ENCODE measurements at places on chromosomes 13 and 19.

DNA sequence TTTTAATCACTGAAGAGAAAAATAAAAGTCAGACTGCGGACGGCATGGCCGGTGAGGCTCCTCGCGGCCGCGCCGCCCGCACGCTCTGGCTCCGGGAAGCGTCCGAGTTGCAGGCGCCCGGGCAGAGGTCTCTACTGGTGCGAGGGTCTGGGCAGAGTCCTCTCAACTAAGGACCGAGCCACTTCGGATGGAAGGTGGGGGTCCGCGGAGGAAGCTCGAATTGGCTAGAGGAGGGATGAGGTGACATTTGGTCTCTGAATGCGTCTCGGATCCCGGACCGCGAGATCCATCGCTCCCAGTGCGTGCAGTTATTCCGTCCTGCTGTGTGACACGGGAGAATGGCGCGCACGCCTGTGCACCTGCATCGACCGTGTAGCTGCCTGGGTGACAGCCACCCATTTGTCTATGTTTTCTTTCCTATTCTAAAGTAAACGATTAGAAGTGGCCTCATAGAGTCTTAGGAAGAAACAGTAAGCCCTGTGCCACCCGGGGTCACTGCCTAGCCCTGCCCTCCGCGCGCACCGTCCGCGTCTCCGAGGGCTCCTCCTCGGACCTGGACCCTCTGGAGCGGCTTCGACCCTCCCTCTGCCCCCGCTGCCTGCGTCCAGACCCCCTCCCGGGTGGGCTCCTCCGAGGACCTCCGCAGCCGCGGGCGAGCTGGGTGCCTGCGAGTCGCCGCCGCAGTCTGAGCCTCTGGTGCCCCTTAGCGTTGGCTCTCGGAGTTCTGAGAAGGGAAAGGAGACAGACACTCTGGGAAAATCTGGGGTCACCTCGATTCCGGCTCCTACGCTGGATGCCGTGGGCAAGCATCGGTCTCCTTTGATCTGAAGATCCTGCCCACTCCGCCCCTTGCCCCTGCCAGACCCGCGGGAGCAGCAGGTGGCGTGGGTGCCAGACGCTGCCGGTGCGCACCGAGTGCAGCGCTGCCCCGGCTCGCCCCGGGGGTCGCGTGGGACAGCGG, 347.4 kb downstream of the LIG4 start:
- DNase-seq: peak; percentile 28

DNA sequence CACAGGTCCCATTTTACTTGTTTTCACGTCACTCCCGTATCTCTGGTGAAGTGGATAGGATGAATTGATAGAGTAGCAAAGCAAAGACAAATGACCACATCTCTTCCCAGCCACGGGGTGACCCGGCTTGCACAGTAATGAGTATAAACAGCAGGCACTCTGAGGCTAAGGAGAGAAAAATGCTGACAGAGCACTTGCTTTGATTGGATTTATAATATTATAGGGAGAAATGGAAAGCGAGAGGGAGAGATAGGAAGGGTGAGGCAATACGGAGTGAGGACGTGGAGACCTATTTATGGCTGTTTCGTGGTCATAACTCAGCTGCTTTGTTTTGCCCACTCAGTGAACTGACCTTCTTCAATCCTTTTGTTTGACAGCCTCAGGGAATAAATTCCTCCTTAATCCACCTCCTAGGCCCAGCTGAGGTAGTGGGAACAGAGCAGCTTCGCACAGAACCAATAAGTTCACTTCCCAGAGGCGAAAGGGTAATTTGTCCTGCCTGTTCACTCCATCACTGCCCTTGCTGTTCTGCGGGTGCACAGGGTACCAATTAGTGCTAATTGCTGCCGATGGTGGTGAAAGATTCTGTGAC, 68.6 kb downstream of the ERCC5 start:
- DNase-seq: no peak

DNA sequence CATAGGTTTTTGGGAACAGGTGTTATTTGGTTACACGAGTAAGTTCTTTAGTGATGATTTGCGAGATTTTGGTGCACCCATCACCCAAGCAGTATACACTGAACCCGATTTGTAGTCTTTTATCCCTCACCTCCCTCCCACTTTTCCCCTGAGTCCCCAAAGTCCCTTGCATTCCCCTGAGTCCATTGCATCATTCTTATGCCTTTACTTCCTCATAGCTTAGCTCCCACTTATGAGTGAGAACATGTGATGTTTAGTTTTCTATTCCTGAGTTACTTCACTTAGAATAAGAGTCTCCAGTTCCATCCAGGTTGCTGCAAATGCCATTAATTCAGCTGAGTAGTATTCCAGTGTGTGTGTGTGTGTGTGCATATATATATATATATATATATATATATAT, 97.2 kb upstream of the EDNRB start:
- DNase-seq: no peak

GRCh38 chr13:43742911-43743310, 43.9 kb downstream of the ENOX1 start:
- DNase-seq: no peak

DNA sequence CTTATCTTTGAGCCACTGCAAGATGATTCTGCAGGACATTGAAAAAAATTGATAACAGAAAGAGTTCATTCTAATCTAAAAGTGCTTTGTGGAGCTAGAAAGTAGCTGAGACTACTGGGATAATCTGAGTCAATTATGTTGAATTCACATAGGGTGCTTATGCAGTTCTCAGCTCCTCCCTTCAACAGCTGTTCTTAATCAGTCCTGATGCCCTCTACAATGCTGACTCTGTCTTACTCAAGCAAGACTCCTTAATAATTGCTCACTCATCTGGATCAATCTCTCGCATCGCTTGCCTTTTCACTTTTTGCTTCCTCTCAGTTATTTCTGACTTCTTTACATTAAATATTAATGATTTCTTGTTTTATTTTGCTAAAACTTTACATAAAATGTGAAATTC, 182.1 kb downstream of the PCDH17 start:
- DNase-seq: no peak

DNA sequence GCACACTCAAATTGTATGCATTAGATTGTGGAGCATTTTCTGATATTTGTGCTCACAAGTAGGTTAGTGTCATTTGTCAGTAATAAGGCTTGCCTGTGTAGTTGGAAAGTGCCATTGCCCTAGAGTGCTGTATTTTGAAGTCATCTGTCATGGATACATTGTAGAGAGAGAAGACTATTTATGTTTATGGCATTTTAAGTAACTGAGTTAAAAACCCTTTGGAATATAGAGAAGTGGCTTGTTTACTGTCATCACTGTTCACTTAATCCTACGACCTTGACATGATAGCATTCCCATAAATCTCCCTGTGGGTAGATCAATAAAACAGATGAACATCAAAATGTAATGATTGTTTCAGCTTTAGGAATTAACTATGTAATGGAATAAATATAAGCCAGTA, 110.6 kb downstream of the MAB21L1 start:
- DNase-seq: no peak

GRCh38 chr19:15426485-15427349, 7.9 kb upstream of the AKAP8L start:
- no peak for DNase-seq

GRCh38 chr13:43263047-43263446, 239.7 kb downstream of the DNAJC15 start:
- DNase-seq: no peak

DNA sequence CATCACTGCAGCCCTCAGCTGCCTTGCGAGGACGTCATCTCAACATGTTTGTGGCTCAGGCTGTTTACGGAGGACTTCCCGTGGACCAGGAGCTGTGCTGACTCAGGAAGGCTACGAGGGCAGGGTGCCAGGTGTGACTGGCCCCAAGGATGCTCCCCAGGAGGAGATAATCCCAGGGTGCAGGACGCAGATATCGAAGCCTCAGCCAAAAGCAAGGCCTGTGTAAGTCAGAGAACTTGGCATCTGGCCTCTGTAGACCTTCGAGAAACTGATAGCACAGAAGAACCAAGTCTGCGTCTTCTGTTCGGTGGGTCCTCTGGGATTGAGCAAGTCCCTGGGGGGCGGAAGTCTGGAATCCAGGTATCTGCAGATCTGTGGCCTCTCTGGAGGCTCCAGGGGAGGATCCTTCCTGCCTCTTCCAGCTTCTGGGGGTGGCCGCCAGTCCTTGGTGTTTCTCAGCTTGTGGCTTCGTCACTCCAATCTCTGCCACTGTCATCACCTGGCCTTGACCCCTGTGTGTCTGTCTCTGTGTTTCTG, 2.6 kb upstream of the DOHH start:
- peak; percentile 42 for DNase-seq

DNA sequence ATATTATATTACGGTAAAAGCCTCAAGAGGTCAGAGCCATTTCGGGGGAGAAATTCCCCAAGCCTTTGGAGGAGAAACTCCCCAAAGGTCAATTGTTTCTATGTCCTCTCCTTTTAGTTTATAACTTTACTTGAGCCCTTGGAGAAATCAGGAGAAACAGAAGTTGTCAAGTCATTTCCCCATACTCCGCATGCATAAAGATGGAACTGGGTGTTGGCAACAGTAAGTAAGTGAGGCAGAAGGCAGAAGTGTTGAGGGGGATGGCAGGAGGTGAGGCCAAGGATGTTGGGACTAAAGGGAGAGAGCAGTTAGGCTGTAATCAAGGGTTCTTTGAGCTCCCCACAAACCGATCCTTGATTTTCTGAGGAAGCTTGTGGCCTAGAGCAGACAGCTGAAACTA, 307.9 kb downstream of the ENOX1 start:
- DNase-seq: no peak

GRCh38 chr13:109919715-109920375, 133.5 kb upstream of the IRS2 start:
- no peak for DNase-seq

GRCh38 chr19:13090511-13091231, 12.0 kb downstream of the LYL1 start:
- DNase-seq: no peak

- peak; percentile 19 for DNase-seq
These were observed 56.2 kb downstream of the DHRS12 start for GRCh38 chr13:51747438-51748434.

GRCh38 chr19:18504886-18505610, 16.8 kb downstream of the ELL start:
- no peak for DNase-seq

- no peak for DNase-seq
These were observed 13.7 kb downstream of the RRAS start for GRCh38 chr19:49626226-49626625.

DNA sequence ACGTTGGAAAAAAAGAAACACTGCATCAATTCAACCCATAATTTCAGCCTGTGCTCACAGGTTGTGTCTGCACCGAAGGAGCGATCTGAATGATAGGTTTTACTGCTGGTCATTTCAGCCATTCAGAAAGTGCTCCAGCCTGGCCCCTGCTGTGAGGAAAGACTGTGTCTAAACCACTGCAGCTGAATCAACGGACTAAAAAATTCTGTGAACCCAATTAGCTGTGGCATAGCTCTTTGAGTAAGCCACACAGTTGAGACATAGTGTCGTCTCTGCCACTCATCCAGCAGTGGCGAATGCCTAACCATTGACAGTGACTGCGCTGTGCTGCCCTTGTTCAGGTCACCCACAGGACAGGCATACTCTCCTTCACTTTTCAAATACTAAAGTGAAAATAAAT, 179.8 kb downstream of the COG6 start:
- no peak for DNase-seq

DNA sequence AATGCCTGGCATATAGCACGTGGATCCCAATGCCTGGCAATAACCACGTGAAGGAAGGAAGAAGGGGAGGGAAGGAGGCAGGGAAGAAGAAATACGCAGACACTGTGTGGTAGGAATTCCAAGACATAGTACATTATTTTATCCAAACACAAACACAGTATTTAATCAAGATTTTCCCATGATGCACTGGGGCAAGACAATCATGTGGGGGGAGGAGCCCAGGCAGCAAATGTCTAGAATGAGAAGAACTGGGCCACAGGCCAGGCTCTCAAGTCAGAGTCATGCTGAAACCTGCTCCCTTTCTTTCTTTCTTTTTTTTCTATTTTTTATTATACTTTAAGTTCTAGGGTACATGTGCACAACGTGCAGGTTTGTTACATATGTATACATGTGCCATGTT, 717.9 kb downstream of the UQCRFS1 start:
- DNase-seq: no peak

- DNase-seq: no peak
These were observed 9.9 kb upstream of the RABAC1 start for GRCh38 chr19:41968751-41969595.

- peak; percentile 48 for DNase-seq
These were observed 1.4 kb downstream of the GPX4 start for GRCh38 chr19:1105008-1105872.

- no peak for DNase-seq
These were observed 614.5 kb downstream of the TBC1D4 start for GRCh38 chr13:74867460-74867859.

GRCh38 chr13:25118378-25118905, 22.5 kb downstream of the PABPC3 start:
- DNase-seq: peak; percentile 64

DNA sequence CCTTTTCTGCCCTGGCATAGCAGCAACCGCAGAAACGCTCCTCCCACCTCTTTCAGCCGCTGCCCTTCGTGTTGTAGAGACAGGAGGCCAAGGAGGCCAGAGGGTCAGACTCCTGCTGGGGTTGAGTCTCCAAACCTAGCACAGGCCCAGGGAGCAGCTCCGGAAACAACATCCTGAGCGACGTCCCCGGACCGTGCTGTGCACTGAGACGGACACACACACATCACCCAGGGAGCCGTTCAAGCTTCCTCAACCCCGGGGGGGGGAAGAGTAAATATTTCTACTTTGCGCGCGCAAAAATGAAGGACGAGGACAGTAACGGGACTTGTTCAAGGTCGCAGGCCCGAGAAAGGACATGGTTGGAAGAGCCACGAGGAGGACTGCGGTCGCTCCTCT, 657 bp downstream of the ZNF550 start:
- peak; percentile 65 for DNase-seq

GRCh38 chr19:28012361-28012760, 1200.6 kb downstream of the UQCRFS1 start:
- DNase-seq: no peak

GRCh38 chr13:111503905-111504695, 183.7 kb downstream of the TEX29 start:
- no peak for DNase-seq

DNA sequence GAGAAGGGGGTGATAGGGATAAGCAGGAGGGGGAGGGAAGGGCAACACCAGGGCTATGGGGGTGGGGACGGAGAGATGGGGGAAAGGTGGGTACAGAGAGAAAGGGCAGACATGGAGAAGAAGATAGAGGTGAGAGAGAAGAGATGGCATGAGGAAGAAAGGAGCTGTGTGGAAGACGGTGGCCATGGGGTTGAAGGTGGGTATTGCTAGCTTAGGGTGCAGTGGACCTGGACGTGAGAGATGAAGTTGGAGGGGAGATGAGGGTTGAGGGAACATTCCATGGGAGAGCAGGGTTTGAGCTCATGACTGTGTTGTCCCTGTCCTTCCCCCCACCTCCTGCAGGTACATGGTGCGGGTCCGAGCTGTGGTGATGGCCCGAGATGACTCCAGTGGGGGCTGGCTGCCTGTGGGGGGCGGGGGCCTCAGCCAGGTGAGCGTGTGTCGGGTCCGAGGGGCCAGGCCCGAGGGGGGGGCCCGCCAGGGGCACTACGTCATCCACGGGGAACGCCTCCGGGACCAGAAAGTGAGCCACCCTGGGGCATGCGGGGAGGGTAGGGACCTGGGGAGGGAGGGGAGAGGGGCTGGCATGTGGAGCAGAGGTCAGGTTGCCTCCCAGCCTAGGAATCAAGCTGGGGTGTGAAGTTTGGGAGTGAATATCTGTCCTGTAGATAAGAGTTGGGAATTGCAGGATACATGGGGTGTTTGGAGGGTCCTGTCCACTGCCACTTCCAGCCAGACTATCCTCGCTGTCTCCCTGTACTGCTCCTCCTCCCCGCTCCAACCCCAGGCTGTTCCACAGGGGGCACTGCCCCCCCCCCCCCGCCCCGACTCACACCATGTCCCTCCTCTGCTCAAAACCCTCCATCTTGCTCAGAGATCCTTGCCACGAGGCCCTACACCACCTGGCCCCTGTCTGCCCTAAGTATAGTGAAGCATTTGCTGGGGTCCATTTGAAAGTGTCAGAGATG, 1.7 kb downstream of the SPRED3 start:
- DNase-seq: no peak
